T-helper 2 cell (primary cell): ENCODE measurements at places on chromosomes 5 and 9.

DNA sequence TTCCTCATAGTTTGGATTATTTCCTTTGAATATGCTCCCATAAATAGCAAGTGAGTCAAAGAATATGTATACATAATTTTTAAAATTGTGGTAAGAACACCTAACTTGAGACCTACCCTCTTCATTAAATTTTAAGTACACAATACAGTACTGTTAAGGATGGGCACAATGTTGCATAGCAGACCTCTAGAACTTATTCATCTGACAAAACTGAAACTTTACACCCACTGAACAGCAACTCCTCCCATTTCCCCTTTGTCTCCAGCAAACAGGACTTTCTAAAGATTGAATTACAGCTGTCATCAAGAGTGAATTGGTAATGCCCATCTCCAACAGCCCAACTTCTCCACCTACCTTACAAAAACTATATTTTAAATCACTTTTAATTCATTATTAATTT is 388.9 kb downstream of the HTR1A start:
- no peak for DNase-seq

DNA sequence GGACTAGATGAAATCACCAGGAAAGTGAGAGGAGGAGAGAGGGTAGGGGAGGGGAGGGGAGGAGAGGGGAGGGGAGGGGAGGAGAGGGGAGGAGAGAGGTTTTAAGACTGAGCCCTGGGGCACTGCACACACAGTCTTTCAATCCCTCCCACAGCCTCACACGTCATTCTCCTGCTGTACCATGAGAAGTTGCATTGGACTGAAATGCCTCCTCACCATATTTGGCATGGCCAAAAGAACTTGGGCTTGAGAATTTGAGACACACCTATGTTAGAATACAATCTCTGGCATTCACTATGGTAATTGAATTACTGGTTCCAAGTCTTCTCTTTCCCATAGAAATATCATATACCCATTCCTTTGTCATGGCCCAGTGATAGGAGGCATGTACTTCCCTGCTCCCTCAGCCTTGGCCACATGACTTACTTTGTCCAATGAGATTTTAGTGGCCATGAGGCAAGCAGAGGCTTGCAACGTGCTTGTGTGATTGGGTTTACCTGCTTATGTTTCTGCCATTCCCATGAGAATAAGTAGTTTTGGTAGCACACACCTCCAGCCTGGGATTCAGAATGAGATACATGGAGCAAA is 133.3 kb upstream of the SMARCA2 start:
- DNase-seq = no peak

DNA sequence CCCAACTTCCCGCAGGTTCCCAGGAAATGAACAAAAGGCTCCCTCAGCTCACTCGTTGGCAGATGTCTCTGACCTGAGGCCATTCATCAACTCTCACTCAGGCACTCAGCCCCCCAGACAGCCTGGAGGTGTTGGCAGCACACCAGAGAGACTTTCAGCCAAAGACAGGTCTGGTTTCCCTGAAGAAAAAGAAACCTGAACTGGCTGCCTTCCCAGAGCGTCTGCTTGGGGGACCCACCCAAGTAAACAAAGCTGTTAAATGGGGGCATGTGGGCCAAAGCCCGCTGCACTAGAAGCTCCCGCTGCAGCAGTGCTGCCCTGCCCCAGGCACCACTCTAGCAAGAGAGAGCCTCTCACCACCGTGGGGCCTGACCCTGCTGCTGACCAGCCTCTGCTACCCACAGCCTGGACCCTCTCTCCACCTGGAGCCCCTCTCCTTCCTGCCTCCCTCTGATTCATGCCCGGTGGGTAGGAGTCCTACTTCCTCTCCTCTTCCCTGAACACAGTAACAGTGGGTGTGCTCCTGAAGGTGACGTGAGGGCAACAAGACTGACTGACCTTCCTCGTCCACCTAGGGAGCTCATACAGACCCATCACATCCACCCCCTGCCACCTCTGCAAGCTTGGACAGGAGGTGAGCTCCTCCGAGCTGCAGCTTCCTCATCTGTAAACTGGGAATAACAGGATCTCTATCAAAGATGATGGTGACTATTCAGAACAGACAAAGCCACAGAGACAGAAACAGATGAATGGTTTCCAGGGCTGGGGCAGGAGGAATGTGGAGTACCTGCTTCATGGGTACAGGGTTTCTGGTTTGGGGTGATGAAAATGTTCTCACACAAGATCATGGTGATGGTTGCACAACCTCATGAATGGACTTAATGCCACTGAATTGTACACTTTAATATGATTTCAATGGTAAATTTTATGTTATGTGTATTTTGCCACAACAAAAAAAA is 31.0 kb upstream of the GABRP start:
- no peak for DNase-seq

GRCh38 chr5:57436586-57436985 is 46.0 kb downstream of the ACTBL2 start:
- DNase-seq = no peak

GRCh38 chr9:109253637-109254284 is 67.1 kb downstream of the EPB41L4B start:
- no peak for DNase-seq

- no peak for DNase-seq
These were observed 24.8 kb downstream of the CCNJL start for GRCh38 chr5:160287378-160288051.

DNA sequence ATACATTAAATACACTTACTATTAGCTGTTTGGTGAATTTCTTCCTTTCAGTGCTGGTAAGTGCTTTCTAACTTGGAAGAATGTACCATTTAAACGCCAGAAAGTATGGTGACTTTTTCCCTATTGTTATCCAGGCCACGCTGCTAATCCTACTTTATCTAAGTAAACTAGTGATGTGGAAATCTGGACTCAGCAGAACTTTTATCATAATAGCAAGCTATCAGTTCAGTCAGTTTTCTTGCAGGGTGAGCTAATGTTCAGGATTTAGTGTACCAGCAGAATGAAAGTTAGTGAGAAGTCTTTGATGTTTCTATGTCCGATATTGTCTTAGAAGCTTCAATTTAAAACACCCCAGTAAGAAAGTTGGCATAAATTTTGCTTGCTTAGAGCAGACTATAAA is 72.2 kb downstream of the HSD17B4 start:
- DNase-seq = no peak
